ENCODE measurements at places on chromosomes 6 and 20.

GRCh38 chr6:56556751-56557540 is 85.7 kb downstream of the DST start:
- no peak for DNase-seq

DNA sequence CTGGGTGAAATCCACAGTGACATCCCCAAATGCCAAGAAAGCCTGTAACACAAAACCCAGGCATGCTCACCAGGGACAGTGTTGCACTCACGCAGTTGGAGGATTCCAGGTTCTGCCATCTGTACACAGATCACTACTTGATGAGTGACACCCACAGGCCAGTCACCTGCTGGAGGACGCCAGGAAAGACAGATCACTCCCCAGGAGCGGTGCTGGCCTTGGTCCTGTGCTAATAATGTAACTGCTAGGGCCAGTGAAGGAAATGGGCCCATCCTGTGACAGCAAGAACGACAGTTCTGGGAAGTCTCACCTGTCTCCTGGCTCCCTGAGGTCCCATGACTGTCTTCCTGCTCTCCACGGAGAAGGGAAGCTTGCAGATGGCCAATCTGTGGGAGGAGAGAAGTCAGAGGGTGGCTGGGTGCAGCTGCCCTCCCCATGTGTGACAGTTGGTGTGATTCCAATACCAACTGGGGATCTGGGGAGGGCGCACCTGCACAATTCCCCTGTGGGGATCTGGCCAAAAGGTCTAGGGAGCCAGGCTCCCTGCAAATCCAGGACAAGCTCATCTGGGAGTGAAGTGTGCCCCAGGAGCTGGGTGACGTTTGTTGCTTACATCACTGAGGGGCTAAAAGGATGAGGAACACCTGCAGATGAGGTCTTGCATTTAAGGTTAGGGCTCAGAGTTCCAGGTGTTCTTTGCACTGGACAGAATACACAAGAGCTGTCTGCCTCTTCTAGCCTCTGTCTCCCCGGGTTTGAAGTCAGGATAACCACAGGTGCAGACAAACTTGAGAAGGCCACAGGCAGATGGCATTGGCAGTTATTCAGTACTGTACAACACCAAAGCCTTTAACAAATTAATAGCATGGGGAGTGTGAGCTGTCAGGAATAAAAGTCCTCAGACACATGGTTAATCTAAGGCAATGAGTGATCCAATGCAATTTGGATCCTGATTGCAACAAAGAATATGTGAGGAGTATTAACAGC is 10.3 kb downstream of the ZNF337 start:
- no peak for DNase-seq

- DNase-seq: no peak
These were observed 65.6 kb downstream of the PHACTR1 start for GRCh38 chr6:12782136-12782535.

- no peak for DNase-seq
These were observed 317.6 kb downstream of the HDGFL1 start for GRCh38 chr6:22886650-22887581.

DNA sequence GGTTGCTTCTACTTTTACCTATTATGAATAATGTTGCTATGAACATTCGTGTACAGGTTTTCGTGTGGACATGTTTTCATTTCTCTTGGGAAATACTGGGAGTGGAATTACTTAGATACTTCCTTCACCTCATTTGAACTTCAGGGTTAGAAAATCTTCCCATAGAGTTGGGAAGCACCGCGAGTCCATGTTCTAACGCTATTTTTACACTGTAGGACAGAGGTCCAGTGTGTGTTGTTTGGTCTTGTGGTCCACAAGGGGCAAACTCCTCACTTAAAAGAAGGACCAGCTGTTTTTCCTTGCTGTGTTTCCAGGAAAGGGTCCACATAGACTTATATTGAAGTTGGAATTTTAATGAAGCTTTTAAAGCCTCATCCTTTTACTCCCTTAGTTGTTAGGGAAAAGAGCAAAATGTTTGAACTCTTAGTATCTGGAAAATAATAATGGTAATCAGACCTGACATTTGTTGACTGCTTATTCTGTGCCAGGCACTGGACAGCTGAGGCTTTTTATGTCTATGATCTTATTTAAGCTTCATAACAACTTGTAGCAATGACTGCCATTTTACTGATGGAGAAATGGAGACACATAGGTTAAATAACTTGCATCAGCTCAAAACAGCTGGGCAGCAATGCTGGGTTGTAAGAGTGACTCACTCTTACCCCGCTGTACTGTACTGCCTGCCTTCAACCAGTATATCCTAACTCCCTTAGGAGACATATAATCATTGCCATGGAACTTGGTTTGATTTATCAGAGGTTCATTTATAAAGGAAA is 52.0 kb downstream of the CDC5L start:
- DNase-seq: no peak

GRCh38 chr6:165988757-165989456 is 178.7 kb downstream of the TBXT start:
- no peak for DNase-seq

GRCh38 chr6:7809346-7809745 is 83.4 kb downstream of the BMP6 start:
- DNase-seq: no peak

- DNase-seq: no peak
These were observed 78.5 kb downstream of the TMEM242 start for GRCh38 chr6:157244780-157245179.

DNA sequence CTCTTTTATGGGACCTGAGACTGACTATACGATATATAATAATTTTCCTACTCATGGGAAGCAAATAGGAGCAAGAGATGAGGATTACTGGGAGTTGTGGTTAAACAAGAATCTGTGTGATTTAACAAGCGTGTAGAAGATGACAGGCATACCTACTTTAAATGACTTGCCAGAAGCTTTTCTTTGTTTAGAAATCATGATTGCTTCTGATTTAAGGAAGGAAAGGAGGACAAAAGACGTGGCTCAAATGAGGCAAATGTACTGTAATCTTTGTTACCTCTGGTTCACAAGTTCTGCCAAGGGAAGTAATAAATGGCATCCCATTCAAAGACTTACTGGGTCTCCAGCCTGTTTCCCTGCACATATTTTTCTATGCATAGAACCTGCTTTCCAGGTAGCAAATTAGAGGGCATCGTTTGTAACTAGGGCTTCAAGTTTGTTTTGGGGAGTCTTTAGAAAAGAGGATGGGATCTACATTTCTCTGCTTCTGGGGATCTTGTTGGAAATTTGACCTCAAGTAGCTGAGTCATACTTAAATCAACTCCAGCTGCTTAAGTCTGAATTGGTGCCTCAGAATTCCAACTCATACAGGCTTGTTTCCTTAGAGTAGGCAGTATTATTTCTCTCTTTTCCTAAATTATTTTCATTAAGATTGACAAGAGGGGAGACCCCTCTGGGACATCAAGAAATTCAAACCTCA is 2.9 kb upstream of the TRMT11 start:
- DNase-seq: no peak

- DNase-seq: no peak
These were observed 3.7 kb upstream of the FUCA2 start for GRCh38 chr6:143515061-143515760.

GRCh38 chr6:133504761-133505160 is 263.6 kb downstream of the EYA4 start:
- DNase-seq: no peak

- DNase-seq: no peak
These were observed 15.8 kb upstream of the RFPL4B start for GRCh38 chr6:112331306-112331705.

GRCh38 chr6:1698527-1698926 is 88.8 kb downstream of the FOXC1 start:
- DNase-seq: no peak

DNA sequence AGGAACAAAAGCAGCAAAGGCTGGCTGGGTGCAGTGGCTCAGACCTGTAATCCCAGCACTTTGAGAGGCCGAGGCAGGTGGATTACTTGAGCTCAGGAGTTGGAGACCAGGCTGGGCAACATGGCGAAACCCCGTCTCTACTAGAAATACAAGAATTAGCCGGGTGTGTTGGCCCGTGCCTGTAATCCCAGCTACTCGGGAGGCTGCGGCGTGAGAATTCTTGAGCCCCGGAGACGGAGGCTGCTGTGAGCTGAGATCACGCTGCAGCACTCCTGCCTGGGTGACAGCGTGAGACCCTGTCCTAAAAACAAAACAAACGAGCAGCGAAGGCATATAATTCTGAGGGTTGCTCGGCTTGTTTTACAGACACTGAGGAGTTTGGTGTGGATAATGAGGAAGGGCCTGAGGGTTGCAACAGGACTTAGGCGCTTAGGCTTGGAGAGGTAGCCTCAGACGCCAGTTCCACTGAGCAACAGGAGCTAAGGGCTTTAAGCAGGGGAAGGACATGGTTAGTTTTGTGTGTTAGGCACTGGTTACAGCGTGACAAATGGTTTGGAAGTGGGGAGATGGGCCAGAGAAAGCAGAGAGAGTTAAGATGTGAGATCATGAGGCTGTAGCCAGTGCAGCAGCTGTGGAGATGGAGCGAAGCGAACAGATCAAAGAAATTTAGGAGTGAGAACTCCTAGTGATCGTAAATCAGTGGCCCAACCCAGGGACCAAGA is 1.2 kb downstream of the MYH7B start:
- DNase-seq: no peak

DNA sequence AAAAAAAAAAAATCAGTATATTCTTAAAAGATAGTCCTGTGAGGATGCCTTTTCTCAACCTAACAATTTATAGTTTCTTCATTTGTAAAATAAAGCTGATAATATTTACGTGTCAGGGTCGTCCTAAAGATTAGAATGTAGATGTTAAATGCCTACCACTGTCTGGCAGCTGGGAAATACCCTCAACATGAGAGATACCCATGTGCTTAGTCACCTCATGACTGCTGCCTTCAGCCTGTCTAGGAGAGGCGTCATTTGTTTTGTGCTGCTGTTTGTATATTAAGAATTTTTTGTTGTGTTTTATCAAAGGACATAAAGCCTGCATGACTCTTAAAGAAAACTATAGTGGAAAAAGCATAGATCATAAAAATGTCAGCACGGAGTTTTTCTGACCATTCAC is 9.5 kb downstream of the FAM120B start:
- no peak for DNase-seq

DNA sequence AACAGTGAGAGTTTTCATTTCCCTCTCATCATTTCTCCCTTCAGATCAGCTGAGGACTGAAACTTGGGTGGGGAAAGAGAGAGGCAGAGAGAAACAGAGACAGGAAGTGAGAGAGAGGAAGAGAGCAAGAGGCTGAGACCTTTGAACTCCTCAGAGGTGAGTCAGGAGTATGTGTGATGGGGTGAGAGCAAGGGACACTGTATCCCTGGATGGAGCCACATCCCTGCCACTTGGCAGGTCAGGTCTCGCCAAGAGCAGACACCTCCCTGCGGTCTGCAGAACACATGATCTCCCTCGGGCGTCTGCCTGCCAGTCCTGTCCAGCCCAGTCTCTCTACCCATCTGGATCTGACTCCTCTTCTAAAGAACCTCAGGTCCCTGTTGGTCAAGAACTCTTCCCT is 62.7 kb upstream of the SYNDIG1 start:
- DNase-seq: no peak

DNA sequence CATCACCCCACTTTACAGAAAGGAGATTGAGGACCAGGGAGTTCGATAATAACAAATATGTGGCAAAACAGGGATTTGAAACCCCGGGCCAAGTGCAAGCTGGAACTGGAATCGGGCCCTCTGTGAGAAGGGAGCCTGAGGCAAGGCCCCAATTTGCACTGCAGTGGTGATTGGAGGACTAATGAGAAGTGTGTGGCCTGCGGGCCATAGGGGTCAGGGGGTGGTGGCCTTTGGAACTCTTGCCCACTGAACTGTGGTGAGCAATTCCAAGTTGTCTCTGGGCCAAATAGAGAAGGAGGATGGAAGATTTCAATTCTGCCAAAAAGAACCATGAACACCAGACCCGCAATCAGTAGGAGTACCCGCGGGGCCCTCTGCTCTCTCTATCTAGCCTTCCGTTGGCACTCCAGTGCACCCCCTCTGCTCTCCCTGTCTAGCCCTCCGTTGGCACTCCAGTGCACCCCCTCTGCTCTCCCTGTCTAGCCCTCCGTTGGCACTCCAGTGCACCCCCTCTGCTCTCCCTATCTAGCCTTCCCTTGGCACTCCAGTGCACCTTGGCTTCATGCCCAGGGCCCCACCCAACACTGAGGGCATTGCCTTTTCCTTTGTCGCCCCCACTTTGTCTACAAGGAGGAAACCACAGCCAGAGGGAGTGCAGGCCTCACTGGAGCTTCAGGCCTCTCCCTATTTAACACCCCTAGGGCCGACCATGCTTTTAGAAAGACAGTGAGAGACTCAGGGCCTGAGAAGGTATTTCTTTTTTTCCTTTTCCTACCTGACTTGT is 6.0 kb upstream of the PTPRA start:
- no peak for DNase-seq

- no peak for DNase-seq
These were observed 18.4 kb downstream of the TTK start for GRCh38 chr6:80022803-80023202.

- no peak for DNase-seq
These were observed 63.5 kb upstream of the E2F3 start for GRCh38 chr6:20338156-20338555.

GRCh38 chr6:152423216-152424103 is 213.7 kb downstream of the SYNE1 start:
- no peak for DNase-seq

GRCh38 chr20:63326314-63327230 is 33.6 kb downstream of the COL20A1 start:
- DNase-seq: no peak

GRCh38 chr6:66970373-66970772 is 1263.3 kb upstream of the EYS start:
- DNase-seq: no peak

DNA sequence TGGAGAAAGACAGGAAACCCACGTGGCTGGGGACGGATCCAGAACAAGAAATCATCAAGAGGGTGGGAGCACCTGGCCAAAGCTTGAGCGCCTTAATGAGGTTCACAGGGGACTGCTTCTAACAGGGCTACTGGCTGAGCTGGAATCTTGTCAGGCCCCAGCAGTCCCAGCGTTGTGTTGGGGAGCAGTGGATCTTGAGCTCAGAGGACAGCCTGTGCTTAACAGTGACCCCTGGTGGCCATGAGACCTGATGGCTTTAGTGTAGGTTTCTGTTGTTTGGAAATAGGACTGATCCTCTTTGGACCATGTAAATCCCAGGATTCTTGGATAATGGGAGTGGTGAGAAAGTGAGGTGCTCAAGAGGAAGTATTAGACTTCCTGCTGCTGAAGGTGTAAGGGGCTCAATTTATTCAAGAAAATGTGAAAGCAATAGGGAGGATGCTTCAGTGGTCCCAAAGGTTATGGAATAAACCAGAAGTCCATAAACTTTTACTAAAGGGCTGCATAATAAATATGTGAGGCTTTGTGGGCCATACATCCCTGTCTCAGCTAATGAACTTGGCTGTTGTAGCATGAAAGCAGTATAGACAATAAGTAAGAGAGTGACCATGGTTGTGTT is 216.2 kb downstream of the NFATC2 start:
- DNase-seq: no peak

GRCh38 chr6:123636782-123637181 is at the start of gene TRDN:
Gene TRDN, minus strand, starts transcription at chr6:123636950. Its CDS starts 175 bp downstream, at chr6:123636775.
- no peak for DNase-seq
